CD14-positive monocyte (primary cell): ENCODE measurements at places on chromosomes 5 and 9. TPM values are rescaled to one million over a fixed set of nuclear protein-coding genes. Genes with fewer than 3 reads are reported as not detected.
A peak's percentile ranks its signal among the peaks of the same experiment; 100 is the strongest.

GRCh38 chr9:97908705-97909104 lies 13.6 kb downstream of the TRMO start:
- DNase-seq = peak; percentile 94

DNA sequence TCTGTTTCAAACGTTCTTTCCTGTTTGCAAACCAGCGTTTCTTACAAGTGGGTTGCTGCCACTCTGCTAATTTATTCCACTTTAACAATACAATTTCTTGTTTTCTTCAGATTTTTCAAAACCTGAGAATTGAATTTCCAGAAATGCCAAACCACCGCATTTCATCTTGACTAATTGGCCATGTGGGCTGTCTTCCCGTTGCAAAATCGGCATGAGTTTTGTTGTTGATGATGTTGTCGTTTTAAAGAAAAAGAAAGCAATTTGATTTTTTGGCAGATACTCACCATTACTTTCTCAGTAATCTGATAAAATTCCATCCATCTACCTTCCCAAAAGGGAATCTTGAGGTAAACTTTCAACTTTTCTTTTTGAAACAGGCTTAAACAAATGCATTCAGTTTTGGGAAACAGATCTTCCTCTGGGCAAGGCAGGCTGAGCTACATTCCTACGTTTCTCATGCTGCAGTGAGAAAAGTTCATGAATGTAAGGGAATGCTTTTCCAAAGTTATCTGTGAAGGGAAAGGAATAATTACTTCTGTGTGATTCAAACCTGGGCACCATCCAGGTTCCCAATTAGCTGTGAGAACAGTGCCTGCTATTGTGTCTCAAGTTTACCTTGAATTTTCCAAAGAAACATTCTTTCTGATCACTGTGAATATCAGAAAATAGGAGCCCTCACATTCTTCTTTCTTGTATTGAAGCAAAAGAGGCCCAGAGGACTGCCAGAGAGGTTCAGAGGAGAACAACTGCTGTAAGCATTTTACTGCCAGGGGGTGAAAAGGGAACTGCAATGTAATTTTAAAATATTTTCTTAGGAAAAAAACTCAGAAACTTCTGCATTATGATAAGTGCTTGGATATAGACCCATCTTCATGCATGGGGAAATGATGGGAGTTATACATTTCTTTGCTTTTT lies 100.7 kb upstream of the TUT7 start:
- DNase-seq = no peak

- DNase-seq = no peak
Measured at GRCh38 chr9:127613583-127613954, 1.5 kb downstream of the STXBP1 start.

BTNL8 gene
- polyA plus RNA-seq = 0.13 TPM

PCDHB3 gene
- not detected for polyA plus RNA-seq

DNA sequence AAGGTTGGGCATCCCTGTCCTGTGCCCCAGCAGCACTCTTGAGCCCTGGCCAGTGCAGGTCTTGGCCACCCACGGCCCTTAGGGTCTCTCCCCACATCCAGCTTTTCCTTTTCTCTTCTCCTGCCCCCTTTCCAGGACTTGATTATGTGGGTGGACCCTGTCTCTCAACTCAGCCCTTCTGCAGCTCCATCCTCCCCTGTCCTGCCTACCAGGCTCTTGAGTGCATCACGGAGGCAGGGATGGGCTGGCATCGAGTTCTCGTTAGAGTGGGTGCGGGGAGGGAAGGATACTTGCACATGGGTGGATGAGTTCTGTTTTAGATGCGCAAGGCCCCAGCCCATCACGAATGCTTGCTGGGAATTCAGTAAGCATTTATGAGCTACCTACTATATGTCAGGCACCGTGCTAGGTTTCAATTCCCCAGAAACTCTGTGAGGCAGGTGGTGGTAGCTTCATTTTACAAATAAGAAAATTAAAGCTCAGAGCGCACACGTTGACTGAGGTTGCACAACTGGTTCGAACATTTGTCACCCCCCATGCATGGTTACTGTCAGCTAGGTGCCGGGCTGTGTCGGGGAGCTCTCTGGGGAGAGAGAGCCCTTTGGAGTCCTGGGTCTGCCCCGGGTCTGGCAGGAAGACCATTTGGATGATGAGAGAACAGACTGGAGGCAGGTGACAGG lies 144.6 kb upstream of the PITX1 start:
- DNase-seq = no peak

- no peak for DNase-seq
Measured at GRCh38 chr9:33445389-33446239, 1.8 kb downstream of the AQP3 start.

SH2D3C gene
- polyA plus RNA-seq = 47.3 and 62.0 TPM in 2 replicates

GRCh38 chr9:137311171-137311985 lies 9.3 kb upstream of the NRARP start:
- DNase-seq = peak; percentile 18

DNA sequence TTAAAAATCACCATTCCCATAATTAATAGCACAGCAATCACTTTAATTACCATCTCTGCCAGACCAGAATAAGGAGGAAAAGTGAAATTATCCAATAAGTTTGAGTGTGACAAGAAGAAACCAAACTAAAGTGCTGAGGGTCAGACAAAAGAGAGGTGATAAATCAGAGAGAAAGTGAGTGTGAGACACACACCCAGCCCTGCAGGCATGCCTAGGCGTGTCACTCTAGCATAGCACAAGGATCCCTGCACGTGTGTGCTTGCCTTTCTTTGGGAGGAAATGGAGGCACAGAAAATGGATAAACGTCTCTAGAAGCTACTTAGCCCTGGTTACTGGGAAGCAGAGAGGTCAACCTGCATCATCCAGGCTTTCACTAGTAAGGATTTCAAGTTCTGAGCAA lies 56.2 kb downstream of the SEMA6A start:
- no peak for DNase-seq

ZNF454 gene
- polyA plus RNA-seq = not detected

DNA sequence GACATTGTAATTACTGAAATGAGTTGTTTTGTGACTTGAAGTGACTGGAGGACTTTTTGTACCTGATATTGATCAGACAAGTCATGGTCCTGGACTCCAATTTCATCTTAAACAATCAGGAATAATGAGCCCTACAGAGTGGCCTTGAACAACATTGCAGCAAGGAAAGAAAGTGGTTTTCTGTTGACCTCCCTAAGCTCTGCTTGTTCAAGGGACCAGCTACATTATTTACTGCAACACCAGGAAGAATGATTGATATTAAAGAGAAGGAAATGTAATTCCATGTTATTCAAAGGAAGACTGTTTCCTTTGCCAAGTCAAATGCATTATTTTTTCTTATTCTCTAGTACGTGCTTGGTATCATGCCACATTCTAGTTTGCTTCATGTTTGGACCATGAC lies 22.6 kb downstream of the ENTREP1 start:
- DNase-seq = no peak

DNA sequence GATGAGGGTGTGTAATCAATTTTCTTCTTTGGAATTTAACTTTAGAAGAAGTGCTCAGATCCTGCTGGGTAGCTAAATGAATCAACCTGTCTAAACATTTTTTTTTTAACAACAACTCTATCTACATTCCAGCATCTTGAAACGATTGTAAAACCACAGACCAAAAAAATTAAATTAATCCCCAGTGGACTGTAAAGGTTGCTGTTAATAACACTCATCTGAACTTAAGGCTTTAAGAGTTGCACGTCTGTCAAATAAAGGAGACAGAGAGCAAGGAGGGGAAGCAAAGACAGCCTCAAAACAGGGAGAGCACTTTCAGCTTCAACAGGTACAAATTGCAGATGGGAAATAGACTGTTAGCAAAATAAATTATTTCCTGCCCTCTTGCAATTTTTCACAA lies 548.5 kb downstream of the DTWD2 start:
- DNase-seq = no peak

DNA sequence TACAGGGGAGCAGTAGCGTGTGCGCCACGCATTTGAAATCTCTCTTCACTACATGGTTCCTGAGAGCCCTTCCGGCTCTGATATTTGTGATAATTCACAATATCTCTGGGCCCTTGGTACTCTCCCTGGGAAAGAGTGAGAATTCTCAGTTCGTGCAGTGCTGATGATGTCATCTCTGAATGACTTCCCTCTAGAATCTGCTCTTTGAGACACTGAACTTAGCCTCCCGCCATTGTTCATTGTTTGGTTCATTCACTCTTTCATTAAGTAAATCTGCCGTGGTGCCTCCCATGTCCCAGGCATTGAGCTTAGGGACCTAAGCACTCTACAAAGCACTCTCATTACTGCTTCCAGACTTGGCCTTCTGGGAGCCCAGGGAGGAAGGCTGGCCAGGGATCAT lies 94.0 kb downstream of the PPARGC1B start:
- no peak for DNase-seq

- no peak for DNase-seq
Measured at GRCh38 chr9:71752928-71753327, 15.4 kb downstream of the CEMIP2 start.

FGF1 gene
- polyA plus RNA-seq = not detected in 2 replicates

GRCh38 chr9:79812507-79813257 lies 240.9 kb downstream of the TLE4 start:
- DNase-seq = peak; percentile 12

SLC36A2 gene
- not detected in 2 replicates for polyA plus RNA-seq

- no peak for DNase-seq
Measured at GRCh38 chr9:126631254-126631653, 17.5 kb downstream of the LMX1B start.

GRCh38 chr5:177595026-177595585 lies 3.1 kb downstream of the TMED9 start:
- no peak for DNase-seq

PCDHGA7 gene
- not detected for polyA plus RNA-seq

DNA sequence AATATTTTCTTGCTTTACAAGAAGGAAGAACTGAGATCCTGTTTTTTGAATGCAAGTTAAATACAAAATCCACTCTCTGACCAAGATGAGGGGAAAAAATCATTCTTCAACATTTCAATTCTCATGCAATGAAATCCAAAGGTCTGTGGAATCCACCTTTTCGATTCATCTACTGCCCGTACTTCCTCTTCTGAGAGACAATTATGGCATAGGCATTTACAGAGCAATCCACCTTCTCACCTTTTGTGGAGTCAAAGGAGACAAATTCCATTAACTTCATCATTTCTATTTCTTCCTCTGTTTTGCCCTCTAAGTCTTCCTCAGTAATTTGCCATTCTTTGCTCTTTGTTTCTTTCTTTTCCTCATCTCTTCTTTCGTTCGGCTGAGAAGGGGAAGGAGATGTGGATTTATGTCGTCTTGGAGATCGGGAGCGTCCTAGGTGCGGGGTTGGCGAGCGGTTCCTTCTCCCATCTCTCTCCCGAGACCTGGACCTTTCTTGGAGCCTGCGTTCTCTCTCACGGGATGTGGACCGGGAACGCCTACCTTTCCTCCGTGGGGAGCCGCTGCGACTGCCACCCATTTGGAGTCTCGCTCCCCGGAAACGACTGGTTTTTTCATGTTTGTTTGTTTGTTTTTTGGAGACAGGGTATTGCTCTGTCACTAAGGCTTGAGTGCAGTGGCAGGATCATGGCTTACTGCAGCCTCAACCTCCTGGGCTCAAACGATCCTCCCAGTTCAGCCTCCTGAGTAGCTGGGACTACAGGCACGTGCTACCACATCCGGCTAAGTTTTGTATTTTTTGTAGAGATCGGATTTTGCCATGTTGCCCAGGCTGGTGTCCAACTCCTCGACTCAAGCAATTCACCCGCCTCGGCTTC lies 24.3 kb upstream of the AFF4 start:
- DNase-seq = no peak

- DNase-seq = no peak
Measured at GRCh38 chr5:16871746-16872339, 64.2 kb downstream of the MYO10 start.

TSSK1B gene
- polyA plus RNA-seq = not detected

GRCh38 chr5:9605041-9605838 lies 24.9 kb downstream of the TAS2R1 start:
- DNase-seq = no peak

GRCh38 chr5:152505442-152506042 lies 100.5 kb upstream of the NMUR2 start:
- DNase-seq = peak; percentile 25

GGTA1 gene
- polyA plus RNA-seq = 35.6 TPM

GPR150 gene
- not detected in 2 replicates for polyA plus RNA-seq

ITK gene
- polyA plus RNA-seq = 0.39 TPM

C5orf46 gene
- not detected in 2 replicates for polyA plus RNA-seq

TLR4 gene
- polyA plus RNA-seq = 214 TPM
